Activated naive CD4-positive, alpha-beta T cell treated with Interleukin-2 at 50 U/mL for 16 hours (primary cell): ENCODE measurements at places on chromosomes 5 and 9.

- no peak for DNase-seq
Measured at GRCh38 chr5:180324601-180324950, 28.6 kb downstream of the GFPT2 start.

GRCh38 chr9:36834736-36835135 lies 199.3 kb downstream of the PAX5 start:
- no peak for DNase-seq

GRCh38 chr5:98372351-98372750 lies 401.1 kb upstream of the RGMB start:
- DNase-seq: no peak

- no peak for DNase-seq
Measured at GRCh38 chr5:169809281-169809680, 171.0 kb downstream of the INSYN2B start.

DNA sequence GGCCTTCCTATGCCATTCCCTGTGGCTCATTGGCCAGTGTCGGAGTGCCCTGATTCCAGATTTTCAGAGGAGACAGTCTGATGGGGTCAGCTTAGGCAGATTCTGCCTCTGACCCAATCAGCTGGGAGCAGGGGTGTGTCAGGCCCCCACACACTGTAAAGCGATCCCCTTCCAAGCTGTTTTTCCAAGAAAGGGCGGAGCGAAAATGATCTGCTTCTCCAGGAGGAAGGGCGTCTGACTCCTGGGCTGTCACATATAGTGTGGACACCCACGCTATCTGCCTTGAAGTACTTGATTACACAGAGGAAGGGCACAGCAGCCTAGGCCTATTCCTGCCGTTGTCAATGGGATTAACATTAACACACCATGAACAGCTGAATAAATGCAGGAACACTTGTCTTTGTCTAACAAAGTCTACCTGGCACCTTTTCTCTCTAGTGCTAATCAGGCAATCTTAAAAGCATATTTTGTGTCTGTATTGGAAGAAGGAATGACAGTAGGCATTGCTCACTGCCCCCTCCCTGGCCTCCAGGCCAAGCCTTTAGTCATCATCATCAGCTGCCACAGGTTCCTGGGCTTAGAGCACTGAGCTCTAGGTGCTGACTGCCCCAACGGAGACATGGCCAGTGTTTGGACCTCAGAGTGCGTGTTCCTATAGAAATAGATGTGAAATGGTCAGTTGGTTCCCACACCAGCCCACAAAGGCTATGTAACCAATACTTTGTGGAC lies 218.7 kb downstream of the MELK start:
- no peak for DNase-seq

GRCh38 chr5:88979726-88980125 lies 96.7 kb upstream of the MEF2C start:
- DNase-seq: no peak

DNA sequence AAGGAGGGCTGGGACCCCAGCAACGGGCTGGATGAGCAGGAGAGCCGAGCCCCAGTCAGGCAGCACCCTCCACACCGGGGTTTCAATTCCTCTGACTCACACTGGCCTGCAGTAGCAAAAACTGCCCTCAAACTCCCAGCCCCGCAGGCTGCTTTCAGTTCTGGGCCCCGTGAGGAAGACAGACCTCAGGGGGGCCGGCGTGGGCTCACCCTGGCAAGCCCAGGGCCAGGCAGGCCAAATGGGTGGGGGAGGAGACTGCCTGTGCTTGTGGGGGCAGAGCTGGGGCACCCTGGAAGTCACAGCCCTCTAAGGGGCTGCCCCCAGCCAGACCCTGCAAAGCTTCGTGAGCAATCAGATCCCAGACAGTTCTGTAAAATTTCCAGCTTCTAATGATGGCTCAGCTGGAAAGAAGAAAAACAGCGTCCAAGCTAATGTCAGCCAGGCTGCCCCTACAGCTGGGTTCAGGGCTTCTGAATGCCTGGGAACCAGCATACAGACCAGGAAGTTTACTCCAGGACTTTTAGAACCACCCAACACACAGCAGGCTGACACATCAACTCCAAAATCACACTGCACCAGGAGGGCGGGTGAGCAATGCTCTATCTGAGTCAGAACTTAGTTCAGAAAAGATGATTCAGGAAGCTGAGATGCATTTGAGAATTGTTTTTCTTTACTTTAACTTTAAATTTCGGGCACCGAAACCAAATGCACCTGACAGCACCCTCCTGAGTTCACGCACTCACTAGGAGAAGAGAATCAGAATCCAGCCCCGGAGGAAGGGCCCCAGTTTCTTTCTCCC lies 34.7 kb downstream of the LPCAT1 start:
- peak; percentile 39 for DNase-seq

DNA sequence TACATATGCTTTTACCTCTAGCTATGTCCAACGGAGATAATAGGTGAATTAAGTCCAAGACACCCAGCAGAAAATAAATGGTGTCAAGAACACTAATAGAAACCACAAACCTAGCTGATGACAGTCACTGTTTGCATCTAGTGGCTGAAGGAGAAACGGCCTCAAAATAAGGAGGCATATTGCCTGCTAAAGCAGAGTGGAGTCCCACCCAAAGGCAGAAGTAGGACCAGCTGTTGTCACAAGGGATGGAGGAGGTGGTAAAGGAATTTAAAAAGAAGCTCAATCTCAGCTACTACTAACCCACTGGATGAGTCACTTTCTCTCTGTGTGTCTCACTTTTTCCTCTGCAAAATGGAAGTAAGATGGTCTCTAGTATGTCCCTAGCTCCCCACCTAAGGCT lies 224.3 kb downstream of the GRIA1 start:
- no peak for DNase-seq

DNA sequence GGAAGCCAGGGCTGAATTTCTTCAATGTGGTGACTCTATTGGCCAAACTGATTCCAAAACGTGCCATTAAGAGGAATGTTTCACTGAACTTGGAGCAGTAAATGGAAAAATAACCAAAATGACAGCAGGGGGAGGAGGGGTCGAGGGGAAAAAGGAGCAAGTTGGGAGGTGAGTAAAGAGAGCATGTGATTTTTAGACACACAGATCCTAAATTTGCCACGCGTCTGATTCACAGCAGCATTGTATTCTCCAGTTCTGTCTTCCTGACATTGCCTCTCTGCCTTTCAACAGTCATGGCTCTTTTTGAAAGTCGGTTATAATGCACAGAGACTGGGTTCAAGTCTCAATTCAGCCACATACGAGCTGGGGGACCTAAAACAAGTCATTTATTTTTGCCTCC lies 22.0 kb upstream of the ADRB2 start:
- DNase-seq: no peak

DNA sequence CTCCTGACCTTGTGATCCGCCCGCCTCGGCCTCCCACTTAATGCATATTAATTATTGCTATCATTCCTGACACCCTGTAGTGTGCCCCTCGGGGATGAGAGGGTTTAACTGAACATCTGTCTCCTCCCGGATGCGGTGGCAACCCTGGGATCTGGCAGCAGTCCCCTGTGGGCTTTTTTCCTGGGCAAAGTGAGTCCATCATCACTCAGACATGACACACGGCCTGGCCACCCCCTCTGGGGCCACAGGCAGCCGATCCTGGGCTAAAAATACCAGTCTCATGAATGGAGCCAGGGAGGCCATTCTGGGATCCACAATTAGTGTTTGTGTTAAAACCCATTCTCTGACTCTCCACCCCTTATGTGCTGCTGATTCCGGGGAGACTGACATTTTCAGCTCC lies 161.2 kb downstream of the RGS3 start:
- DNase-seq: no peak

GRCh38 chr9:111483439-111483857 lies 735 bp downstream of the ECPAS start:
- peak; percentile 58 for DNase-seq

DNA sequence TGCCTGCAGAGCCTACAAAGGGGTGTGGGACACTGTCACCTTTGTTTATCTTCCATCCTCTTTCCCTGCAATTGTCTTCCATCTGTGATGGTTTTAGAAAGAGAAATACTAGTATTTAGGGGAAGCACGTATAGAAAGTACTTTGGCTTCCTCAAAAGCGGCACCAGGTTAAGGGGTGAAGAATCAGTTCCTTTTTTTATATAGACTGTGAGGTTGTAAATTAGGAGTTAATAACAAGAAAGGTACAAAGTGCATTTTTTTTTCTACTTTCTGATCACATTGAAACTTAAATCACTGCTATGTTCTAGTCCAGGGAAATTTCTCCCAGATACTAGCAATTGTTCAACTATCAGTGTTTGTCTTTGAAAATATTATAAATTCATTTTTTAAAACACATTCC lies 219.3 kb downstream of the CEMIP2 start:
- DNase-seq: no peak

DNA sequence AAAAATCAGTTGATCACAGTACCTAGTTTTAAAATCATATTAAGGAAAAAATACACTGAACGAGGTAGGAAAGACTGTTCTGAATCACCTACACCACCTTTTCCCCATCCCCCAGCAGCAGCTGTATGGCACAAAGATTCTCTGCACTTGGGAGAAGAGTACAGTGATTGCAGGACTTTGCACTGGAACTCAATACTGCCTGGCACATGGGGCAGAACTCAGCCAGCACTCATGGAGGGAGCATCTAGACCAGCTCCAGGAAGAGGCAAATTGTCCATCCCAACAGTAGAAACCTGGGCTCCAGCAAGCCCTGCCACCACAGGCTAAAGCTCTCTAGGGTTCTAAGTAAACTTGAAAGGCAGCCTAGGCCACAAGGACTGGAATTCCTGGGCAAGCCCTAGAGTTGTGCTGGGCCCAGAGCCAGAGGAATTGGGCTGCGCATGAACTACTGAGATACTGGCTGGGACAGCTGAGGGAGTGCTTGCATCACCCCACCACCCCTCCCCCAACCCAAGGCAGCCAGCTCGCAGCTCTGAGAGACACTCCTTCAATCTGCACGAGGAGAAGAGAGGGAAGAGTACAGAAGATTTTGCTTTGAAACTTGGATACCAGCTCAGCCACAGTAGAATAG lies 654.4 kb upstream of the CDH6 start:
- no peak for DNase-seq

GRCh38 chr5:95809414-95809960 lies 13.0 kb downstream of the GLRX start:
- DNase-seq: no peak

- DNase-seq: peak; percentile 63
Measured at GRCh38 chr9:128034821-128035652, 32.1 kb downstream of the NAIF1 start.

DNA sequence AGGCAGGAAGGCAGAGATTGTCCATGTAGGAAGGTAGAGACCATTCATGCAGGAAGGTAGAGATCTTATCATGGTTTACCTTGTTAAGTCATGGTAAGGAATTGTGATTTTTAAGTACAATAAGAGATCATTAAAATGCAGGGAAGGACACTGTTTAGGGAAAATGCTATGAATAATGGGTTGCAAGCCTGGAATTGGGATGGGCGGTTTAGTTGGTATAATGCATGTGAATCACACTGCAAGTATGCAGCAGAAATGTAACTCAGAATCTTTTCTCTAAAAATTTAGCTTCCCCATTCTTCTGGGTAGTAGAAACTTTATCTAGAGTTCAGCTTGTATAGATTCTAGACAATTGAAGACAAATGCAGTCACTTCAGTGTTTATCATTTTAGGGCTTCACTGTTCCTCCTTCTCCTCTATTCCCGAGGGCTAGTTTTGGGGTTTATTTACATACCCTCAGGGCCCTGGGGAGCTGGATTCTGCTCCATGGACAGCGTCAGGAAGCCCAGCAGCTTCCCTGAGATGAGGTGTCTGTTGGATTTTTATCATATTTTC lies 212.0 kb downstream of the SREK1 start:
- DNase-seq: no peak

DNA sequence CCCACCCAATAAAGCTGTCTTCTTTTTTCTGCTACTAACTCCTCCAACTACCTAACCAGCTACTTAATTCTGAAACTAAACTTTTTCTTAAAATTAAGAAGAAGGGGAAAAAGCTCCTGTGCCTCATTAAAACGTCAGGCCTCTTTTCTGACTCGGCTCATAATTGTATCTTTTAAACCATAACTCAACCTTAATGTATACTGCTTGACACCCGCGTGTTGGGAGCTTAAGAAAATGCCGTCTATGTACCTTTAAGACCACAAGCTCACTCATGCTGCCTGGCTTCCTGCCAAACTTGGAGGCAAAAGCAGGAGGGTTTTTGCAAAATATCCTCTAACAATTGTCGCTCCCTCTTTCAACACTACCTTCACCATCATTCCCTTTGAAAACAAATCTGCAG lies 5.0 kb downstream of the EBF1 start:
- DNase-seq: peak; percentile 34

DNA sequence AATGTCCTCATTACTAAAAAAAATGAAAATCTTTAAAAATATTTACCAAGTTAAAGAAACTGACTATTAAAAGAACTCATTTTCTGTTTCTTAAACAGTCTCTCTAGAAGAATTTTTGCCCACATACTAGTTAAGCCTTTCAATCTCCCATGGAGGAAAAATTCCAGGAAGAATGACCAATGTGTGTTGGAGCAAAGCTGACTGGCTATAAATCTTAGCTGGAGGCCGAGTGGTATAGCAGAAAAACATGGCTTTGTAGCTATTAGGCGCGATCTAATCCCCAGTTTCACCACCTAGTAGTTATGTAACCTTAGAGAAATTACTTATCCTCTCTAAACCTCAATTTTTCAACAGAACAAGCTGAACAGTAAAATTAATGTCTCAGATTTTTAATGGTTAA lies 135.5 kb upstream of the PRLR start:
- no peak for DNase-seq

- DNase-seq: no peak
Measured at GRCh38 chr5:14215901-14216300, 72.8 kb downstream of the TRIO start.

DNA sequence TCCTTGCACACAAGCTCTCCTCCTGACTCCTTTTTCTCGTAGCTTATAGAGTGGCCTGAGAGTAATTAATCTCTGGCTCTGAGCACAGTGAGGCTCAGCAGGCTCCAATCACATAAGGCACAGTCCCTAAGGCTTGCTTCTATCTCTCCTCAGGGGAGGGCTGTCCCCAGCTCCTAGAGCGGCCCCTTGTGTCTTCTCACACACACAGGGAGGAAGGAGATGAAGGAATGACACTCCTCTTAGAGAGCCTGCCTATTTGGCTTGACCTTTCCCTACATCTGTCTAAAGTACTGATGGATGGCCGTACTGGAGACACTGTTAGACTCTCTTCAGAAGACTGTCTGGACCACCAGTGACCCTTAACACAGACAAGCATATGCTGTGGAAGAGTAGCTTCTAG lies 12.9 kb downstream of the TAS2R1 start:
- DNase-seq: no peak

- DNase-seq: no peak
Measured at GRCh38 chr5:17412760-17413671, 85.0 kb upstream of the TAF11L2 start.
